Daoy (cell line): ENCODE measurements at places on chromosomes 3 and 15. TPM values are rescaled to one million over a fixed set of nuclear protein-coding genes. Genes with fewer than 3 reads are reported as not detected.

- peak; percentile 88 for DNase-seq
Observed at GRCh38 chr3:8964436-8965370, 1.4 kb upstream of the RAD18 start.

DNA sequence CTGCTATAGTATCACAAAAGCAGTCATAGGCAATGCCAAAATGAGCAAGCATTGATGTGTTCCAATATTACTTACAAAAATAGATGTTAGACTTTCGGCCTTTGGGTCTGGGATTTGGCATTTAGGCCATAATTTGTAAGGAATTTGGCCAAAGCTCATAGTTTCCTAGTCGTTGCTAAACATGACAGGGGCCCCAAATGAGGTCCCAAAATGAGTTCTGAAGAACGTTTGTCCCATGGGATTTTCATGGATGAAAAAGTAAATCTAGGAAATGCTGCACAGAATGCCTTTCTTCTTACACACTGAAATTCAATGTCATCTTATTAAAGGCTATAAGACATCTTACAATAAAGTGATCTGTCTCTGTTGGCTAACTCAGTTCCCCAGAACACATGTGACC is 456.0 kb downstream of the CNTN4 start:
- DNase-seq = no peak

GRCh38 chr3:51304230-51304629 is 80.9 kb upstream of the MANF start:
- no peak for DNase-seq

DNA sequence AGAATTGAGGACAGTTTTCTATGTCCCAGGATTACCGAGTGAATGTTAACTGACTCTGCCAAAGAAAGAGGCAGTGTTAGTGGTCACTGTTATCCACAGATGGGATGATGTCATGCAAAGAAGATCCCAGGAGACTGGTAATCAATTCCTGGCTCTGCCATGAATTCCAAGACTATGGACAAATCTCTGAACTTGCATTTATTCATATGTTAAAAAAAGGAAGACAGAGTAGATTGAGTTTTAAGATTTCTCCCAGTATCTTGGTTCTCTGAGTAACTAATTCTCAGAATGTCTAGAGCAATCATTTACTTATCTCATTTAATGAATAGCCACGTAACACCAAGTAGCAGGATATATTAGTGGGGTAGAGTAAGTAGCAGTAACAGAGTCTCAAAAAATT is 11.5 kb upstream of the MAP3K13 start:
- no peak for DNase-seq

- no peak for DNase-seq
Observed at GRCh38 chr3:132788301-132788671, 66.1 kb upstream of the NPHP3 start.

Gene FOXP1
- 34.3 and 42.6 TPM in 2 replicates for total RNA-seq

GRCh38 chr3:46811615-46812236 is 51.5 kb downstream of the MYL3 start:
- DNase-seq = no peak

DNA sequence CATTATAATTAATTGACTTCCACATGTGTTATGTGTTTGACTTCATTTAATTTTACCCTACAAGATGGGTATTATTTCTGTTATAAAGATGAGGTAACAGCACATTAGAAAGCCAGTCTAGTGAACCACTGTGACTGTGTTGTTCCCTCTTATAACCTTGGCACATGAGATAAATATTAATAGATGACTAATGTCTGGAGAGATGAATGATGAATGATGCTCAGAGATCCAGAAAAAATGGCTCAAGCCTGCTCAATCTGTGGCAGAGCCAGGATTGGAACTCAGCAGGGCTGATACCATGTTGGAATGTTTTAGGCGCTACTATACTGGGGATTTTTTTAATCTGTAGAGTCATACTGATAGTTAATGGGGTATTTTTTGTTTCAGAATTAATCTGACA is 118.8 kb upstream of the PTX3 start:
- no peak for DNase-seq

- no peak for DNase-seq
Observed at GRCh38 chr3:27680517-27681246, 41.4 kb downstream of the EOMES start.
